CD4-positive, alpha-beta T cell treated with Interleukin-2 at 100 ng/mL for 4 hours (primary cell): ENCODE measurements at places on chromosomes 7 and 10.

- no peak for DNase-seq
Observed at GRCh38 chr10:70499836-70500167, 21.2 kb downstream of the PALD1 start.

DNA sequence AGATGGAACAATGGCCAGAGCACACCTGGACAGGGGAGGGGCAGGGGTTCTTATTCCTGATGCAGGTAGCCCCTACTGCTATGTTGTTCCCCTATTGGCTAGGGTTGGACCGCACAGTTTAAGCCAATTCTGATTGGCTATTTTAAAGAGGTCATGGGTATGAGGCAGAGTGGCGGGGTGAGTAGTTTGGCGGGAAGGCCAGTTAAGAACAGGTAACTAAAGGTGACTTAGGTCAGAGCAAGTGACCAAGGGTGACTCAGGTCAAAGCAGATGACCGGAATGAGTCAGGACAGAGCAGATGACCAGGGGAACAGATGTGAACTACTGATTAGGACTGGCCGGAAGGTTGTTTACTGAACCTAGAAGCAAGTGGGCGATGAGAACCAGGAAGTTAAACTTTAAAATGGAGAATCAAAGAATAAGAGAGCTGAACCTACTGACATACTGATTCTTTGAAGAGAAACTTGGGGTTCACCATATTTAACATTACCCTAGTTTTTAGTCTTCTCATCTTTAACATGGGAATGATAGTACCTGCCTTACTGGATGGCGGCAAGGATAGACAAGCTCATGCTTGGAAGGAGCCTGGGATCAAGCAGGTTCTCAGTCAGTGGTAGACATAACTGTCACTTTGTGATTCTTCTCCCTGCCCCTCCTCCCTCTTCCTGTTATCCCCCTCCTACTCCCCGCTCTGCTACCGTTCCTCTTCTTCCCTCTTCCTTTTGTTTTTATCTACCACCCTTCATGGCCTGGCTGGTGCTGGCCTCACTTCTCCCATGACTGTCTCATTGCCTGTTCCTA, 55.0 kb downstream of the CCNY start:
- no peak for DNase-seq

- DNase-seq, result no peak
Observed at GRCh38 chr7:129807863-129808262, 144.9 kb downstream of the UBE2H start.

DNA sequence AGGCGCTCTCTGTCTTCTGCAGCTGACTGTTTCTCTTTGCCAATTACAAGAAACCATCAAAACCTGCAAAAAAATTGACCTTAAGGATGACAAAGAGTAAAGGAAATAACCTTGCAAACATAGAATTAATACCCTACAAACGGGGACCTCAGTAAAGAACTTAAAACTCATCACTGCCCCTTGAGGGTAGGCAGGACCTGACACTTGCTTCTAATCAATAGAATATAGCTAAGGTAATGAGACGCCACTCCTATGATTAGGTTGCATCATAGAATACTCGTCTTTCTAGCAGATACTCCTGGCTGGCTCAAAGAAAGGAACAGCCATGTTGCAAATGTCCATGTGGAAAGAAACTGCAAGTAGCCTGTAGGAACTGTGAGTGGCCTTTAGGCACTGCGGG, 140.0 kb downstream of the XPNPEP1 start:
- DNase-seq, result no peak

DNA sequence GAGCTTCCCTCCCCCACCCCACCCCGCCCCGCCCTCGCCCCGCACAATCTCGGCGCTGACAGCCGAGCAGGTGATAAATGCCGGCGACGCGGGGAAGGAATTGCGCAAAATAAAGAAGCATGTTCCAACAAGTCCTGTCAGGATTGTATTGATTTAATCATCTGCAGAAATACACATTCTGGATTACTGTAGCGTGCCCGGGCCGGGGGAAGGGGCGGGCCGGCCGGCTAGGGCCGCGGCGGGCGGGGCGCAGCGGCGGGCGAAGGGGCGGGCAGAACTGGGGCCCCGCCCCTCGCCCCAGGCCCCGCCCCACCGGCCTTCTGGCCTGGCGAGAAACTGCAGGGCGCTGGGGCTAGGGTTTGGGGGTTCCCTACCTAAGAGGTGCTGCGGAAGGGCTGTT, 88.9 kb upstream of the PAX2 start:
- DNase-seq, result no peak

DNA sequence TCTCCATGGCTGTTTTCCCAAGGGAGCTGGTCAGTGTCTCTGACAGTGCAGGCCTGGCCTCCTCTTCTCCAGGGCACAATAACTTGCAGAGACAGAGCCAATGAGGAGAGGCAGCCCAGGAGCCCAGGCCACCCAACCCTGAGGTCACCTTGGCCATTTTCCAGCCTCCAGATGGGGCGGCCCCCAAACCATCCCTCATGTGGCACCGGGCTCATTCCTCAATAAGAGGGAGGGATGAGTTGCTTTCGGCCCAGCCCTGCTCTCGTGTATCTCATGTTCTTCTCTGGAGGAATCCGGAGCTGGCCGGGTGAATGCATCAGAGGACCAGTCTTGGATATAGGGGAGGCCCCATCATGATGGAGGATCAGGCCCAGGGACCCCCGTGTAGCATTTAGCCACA, 98.9 kb downstream of the C10orf105 start:
- DNase-seq, result no peak
